ENCODE measurements at places on chromosomes 2 and 18.

DNA sequence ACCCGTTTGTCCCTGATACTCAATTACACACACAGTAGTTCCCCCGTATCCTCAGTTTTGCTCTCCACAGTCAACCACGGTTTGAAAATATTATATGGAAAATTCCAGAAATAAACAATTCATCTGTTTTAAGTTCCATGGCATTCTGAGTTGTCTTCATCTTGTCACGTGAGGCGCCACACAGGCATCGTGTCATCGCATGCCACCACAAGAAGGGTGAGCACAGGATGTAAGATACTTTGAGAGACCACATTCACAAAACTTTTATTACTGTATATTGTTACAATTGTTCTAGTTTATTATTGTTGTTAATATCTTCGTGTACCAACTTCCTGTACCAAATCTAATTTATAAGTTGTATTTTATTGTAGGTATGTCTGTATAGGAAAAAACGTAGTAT, 17.7 kb downstream of the ADNP2 start:
- DNase-seq: no peak

DNA sequence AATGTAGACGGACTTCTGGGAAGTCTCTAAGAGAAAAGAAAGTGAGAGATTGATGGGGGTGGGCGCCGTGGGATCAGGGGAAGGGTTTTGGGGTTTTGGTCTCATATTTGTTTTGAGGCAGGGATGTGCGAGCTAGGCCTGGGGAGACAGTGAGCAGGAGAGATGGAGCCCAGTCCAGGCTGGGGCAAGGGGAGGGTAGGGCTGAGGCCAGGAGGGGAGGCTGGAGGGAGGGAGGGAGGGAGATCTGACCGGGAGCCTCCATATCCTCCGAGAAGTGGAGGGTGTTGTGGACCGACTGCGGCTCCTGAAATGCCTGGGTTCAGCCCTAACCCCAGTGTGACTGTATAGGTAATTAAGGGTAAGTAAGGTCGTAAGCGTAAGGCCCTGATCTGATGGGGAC, 72.8 kb upstream of the ODC1 start:
- DNase-seq: no peak

GRCh38 chr2:106104332-106105062, 89.6 kb downstream of the UXS1 start:
- DNase-seq: no peak

DNA sequence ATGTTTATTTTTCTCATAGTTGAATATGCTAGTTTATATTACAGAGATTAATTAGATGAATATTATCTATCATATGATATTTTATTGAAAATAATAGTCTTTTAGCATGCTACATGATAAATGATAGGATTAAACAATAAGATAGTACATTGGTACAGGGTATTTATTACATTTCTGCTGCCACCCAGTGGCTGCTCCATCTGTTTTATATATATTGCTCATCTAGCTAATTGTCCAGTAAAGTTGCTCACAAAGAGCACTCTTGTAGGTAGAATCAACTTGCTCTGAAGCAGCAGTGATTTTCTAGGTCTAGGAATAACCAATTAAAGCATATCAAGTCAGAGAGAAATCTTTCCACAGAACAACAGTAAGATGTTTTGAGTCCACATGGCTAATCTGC, 183.3 kb downstream of the ASXL3 start:
- DNase-seq: no peak

DNA sequence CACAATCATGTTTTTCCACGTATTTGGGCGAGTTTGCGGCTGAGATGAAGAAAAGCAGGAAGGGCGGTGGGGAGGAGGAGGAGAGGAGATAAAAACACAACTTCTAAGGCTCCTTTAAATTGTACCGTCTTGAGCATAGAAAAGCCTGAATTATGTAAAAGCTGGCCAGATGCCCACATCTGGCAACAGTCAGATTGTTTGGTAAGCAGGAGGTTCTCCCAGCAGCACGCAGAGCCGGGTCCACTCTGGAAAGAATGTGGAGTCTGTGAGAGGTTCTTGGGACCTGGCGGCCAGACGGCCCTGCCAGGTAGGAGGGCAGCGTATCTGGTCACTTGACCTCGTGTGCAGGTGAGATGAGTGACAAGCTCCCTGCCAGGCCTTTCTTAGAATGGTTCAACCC, 215.3 kb upstream of the APCDD1 start:
- no peak for DNase-seq

DNA sequence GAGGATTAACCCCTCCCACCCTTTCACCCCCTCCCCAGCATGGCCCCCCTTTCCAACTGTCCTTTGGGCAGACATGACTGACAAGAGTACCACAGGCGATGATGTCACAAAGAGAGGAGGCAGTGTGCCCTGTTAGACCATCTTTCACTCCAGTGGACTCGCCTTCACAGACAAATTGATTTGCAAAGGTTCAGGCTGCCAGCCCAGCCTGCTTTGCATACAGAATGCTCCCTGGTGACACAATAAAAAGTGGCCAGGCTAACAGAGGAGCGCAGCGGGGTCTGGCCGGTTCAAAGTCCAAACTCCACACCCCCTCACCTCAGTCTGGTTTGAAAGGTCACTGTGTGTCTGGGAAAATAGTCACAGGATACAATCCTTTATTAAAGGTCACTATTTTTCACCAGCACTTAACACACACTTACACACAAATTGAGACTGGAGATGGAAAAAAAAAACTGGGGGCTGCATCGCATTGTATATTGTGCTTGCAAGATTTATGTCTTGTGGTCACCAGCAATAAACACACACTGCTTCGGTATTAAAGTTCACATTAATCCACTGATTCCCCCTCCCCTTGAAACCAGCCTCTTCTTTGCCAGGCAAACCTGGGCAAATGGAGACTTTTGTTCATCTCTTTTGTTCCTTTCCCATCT, 236.9 kb downstream of the BCL11A start:
- DNase-seq: no peak

GRCh38 chr18:58554404-58554803, 74.5 kb downstream of the ALPK2 start:
- no peak for DNase-seq

DNA sequence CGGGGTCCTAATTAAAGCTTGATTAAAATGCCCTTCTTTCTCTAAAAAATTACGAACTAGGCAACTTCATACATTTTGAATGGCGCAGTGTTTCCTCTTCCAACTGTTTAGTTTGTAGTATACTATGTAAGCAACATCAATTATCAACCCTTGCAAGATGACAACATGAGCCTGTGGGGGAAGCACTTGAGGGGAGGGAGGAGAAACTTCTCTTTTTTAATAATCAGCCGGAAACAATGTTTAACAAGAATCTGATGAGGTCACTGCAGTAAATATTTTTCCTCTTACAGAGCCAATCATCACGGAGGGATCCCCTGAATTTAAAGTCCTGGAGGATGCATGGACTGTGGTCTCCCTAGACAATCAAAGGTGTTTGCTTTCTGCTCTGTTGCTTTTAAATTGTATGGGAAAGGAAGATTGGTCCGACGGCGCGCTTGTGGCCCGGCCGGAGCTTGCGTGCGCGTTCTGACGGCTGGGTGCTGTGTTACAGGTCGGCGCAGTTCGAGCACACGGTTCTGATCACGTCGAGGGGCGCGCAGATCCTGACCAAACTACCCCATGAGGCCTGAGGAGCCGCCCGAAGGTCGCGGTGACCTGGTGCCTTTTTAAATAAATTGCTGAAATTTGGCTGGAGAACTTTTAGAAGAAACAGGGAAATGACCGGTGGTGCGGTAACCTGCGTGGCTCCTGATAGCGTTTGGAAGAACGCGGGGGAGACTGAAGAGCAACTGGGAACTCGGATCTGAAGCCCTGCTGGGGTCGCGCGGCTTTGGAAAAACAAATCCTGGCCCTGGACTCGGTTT, 5.3 kb upstream of the DLX1 start:
- DNase-seq: no peak

- no peak for DNase-seq
Observed at GRCh38 chr2:99651930-99652670, 162.3 kb upstream of the REV1 start.

DNA sequence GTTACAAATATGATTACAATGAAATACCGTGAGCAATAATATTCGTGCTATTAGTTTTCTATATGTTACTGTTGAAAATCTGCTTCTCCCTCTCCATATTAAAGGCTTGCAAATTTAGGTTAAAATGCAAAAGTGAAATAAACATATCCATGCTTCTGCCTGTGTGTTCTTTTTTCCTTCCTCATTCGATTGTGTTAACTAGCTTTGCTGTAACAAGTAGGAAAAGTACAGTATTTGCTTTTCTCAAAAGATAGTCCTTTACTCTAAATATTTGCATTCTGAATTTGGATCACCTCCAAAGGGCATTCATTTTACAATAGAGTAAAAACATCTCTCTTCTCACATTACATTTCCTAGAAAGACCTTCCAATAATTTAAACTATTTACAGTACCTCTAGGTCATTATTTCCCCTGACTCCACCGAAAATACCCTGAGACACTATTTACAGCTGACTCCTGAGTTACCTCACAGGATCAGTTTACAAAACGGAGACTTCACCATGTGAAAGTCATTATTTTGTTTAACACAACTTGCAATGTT, 835.0 kb upstream of the FANCL start:
- DNase-seq: no peak

Measured in NCI-H524 (cell line).